ENCODE measurements at places on chromosomes 11 and 22.
A peak's percentile ranks its signal among the peaks of the same experiment; 100 is the strongest.

- no peak for DNase-seq
These were observed 14.3 kb upstream of the BCL9L start for GRCh38 chr11:118939953-118940598.

DNA sequence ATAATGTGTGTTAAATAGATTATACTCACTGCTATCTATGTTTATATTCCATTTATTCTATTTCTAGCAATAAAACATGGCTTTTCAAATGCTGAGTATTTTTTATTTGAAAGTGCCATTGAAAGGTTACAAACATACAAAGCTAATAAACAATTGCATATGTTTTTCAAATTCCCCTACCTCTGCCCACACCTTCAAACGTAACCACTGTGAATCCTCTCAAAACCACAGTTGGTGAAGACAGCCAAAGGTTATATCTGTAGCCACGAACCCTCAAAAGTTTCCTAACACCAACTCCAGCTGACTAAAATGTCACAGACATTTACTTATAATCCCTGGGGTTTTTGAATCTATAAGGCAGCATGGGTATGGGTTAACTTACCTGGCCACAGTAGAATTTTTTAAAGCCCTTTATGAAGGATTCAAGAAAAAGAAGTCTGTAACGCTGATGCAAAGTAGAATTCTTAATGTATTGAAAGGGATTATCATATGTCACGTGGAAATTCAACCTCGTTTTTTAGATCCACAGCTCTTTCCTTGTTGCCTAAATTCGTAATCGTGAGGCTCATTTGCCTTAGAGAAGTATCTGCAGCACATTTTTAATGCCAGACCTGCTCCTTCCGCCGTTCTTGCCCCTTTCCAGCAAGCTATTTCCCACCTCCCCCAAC is 122.5 kb upstream of the ZC3H12C start:
- peak; percentile 26 for DNase-seq

DNA sequence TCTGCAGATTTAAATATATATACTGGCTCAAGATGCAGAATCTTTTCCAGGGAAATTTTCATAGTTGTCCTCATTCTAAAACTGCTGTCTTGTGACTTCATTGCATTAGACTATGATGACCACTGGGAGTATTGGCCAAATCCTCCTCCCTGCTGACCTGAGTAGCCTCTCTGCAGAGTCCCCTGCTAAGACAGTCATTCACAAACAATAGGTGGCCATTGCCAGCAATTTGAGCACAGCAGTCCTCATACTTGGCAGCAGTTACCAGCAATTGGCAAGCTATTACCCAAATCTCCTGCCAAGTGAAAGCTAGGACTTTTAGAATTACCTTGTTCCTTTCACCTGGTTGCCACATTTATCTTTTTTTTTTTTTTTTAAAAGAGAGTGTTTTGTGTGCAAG is 325.8 kb downstream of the FAT3 start:
- DNase-seq, result no peak

DNA sequence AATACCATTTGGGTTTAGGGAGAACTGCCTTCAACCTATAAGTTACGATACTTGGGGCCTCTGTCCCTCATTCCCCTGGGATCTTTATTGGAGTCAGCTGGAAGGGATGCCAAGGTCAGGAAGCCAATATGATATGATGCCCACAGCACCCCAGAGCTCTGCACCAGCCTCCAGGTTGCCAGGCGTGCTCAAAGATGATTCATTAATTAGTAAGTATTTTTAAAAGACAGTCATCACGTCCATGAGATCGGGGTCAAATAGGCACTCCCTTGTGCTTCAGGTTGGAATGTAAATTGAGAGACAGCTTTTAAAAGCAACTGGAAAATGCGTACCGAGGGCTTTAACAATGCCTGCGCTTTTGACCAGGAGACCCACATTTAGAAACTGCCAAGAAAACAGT is 57.0 kb upstream of the CD5 start:
- no peak for DNase-seq

GRCh38 chr11:783581-784015 is 6.3 kb downstream of the CEND1 start:
- DNase-seq, result peak; percentile 60

GRCh38 chr11:108199446-108200321 is 22.8 kb downstream of the NPAT start:
- no peak for DNase-seq

- DNase-seq, result no peak
These were observed 150.9 kb downstream of the CACNA1I start for GRCh38 chr22:39721206-39722031.

DNA sequence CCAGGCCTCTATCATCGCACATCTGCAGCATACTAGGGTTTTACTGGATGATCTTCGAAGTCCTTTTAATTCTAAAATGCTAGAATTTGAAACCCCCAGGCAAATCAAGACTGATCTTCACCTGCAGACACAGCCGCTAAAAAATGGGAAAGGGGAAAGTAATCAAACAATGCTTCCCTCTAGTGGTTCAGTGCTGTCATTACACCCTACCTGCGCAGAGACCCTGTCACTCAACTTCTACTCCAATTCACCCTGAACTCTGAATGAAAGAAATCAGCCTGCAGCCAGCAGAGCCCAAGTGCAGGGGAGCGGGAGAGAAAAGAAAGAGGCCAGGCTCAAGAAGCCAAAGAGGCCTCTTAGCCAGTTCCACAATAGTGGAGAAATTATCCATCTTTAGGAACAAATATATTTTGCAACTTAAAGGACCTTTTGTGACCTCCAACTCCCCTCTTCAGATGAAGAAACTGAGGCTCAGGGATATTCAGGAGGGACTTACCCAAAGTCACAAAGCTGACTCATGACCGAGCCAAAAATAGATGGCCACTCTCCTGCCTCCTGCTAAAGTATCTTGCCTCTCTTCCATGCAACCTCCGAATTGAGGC is 33.0 kb downstream of the SERGEF start:
- peak; percentile 0 for DNase-seq

- no peak for DNase-seq
These were observed 31.6 kb upstream of the PRDM10 start for GRCh38 chr11:130034236-130034635.

DNA sequence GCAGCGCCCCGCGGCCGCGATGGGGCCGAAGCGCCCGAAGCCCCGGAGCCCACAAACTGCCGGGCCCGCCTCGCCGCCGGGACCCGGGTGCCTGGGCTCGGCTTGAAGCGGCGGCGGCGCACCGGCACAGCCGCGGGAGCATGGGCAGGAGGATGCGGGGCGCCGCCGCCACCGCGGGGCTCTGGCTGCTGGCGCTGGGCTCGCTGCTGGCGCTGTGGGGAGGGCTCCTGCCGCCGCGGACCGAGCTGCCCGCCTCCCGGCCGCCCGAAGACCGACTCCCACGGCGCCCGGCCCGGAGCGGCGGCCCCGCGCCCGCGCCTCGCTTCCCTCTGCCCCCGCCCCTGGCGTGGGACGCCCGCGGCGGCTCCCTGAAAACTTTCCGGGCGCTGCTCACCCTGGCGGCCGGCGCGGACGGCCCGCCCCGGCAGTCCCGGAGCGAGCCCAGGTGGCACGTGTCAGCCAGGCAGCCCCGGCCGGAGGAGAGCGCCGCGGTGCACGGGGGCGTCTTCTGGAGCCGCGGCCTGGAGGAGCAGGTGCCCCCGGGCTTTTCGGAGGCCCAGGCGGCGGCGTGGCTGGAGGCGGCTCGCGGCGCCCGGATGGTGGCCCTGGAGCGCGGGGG is 346 bp downstream of the FJX1 start:
- DNase-seq, result no peak

DNA sequence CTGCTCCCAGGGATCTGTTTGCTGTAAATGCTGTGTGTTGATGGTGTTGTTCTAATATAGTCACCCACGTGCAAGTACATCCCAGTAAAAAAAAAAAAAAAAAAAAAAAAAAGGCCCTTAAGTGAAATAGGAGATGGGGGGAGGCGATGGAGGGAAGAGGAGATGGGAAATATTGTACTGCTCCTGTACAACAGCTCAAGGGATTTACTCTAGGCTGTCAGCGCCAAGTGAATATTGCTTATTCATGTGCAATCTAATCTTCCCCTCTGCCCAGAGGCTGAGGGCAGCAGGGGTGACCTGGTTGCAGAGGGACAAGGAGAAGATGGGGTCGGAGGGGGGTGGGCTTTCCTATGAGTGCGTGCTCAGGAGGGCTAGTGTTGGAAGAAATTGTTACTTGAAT is 206.2 kb upstream of the CADM1 start:
- no peak for DNase-seq

DNA sequence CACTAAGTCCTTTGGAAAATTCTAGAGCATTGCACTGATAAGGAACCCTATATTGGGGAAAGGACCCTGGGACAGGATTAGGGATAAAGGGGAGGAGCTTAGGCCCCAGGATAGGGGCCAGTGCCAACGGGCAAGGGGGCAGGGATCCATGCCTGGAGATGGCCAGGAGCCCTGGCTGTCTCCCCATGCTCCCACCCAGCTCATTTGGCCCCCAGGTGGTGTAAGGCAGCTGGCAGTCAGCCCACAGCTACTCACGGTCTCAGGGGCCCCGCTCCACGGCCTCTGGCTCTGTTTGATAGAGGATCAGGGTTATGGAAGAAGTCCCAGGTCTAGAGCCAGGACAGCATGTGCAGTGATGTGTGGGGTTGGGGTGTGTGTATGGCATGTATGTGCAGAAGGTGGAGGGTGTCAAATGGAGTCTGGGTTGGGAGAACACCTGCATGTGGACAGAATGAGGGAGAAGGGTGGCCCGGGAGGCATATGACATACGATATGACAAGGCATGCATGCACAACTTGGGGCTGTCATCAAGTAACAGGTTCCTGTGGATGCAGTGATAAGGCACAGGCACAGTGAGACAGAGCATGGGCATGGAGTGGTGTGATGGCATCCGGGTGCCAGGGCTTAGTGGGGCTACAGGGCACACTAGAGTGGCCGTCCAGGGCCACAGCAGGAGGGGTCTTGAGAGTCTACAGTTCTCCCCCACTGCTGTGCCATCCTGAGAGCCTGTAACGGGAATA is 18.4 kb upstream of the PDE2A start:
- no peak for DNase-seq

DNA sequence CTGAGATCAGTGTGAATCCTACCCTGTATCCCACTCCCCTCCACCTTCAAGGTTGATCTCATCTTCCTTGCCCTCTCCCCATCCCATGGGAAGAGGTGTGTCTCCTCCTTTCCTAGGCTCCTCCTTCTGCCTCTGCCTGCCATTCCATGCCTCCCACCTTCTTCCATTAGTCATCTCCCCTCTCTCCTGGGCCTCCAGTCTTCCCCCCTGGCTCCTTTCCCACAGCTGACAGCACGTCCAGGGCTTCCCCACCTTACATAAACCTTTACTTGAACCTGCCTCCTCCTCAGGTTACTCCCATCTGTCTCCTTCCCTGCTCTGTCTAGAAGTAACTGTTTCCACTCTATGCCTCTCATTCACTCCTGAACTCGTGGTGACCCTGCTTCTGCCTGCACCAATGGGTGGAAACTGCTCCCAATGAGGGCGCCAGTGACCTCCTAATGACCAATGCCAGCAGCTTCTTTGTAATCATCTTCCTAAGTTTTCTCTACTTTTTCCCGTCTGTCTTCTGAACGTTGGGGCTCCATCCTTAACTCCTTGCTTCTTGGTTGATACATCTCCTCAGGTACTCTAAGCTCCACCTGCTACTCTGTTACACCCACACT is 266.9 kb upstream of the NARS2 start:
- no peak for DNase-seq
